Stimulated activated CD4-positive, alpha-beta T cell treated with anti-CD3 and anti-CD28 coated beads, Interleukin-15, amount 100 ng/mL, for 1 hour (primary cell): ENCODE measurements at places on chromosomes 3 and 15.

DNA sequence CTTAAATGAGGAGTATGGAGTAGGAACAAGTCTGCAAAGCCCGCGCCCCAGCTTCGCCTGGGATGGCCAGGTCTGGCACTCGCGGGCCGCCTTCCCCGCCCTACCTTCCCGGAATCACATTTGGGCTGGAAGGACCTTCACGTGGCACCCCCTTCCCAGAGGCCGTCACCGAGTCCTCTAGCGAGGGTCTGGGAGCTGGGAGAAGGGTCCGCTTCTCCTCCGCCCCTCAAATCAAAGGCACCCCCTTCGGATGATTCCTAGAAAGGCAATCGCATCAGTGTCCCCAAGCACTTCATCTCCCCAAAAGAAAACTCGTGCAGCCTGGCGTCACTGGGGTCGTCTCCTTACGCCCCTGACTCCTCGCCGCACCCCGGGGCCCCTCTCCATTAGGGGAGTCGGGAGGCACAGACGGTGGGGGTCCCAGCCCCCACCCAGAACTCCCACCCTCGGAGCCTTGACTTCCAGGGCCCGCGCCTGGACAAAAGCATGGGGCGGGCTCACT lies 380 bp downstream of the MYLK start:
- no peak for DNase-seq

DNA sequence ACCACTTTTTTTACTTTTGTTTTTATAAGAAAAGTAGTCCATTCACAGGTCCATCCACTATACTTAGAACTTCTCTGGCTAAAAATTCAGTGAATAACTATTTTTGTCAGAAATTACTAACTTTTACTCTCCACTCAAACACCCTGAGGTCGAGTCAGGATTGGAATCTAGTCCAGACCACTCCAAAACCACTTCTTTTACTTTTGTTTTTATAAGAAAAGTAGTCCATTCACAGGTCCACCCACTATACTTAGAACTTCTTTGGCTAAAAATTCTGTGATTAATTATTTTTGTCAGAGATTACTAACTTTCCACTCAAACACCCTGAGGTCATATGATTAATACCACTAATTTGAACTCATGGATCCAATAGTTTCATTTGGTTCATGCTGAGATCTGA lies 239.4 kb downstream of the RORA start:
- no peak for DNase-seq

- no peak for DNase-seq
Measured at GRCh38 chr3:194296454-194297263, 54.5 kb downstream of the CPN2 start.

DNA sequence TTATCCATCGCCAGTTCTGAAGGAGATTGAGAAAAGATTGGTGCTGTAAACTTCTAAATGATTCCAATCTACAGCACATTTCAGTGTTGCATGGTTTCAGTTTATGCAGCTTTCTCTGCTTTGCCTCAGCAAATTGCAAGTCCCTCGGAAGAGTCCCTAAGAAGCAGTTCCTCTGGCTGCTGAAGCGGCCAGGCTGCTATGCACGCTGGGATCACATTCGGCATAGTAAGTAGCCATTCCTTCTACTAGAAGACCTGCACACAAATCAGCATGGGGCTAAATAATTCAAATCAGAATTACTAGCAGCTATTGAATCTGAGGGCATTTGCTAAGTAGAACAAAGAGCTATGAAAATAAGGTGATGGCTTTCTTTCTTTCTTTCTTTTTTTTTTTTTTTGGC lies 769.5 kb downstream of the AGBL1 start:
- no peak for DNase-seq

- DNase-seq = no peak
Measured at GRCh38 chr3:65672871-65673815, 365.6 kb downstream of the MAGI1 start.

DNA sequence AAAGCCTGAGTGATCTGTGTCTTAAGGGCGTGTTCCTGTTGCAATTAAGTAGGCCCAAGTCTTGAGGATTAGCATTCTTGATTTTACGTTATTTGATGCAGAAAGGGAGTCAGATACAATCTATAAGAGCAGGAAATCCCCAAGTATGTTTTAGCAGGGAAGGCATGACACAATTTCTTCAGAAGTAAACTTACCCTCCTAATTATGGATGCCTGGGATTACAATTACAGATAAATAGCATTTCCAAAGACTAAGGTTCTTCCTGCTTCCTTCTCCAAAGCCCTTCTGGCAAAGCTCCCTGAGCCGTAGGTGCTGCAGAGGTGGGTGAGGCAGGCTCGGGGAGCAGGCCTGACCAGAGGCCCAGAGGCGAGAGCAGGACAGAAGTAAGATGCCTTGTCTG lies 34.9 kb upstream of the ST6GAL1 start:
- DNase-seq = no peak

DNA sequence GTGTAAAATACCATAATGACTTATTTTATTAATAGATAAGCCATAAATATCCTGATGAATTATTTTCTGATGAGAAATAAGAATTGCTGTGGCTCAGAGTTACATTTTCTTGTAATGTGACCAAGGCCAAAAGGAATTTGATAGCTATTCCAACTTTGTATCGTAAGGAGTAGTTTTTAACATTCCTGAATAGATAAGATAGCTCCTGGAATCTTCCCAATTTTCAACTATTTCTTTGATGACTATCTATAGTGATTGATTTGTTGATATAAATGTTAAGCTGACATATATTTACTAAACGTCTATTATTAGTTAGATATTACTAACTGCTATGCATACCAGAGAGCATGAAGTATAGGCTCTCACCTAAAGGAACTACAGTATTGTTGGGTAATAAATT lies 49.1 kb upstream of the SATB1 start:
- DNase-seq = no peak

- DNase-seq = no peak
Measured at GRCh38 chr3:31331278-31331677, 201.4 kb upstream of the STT3B start.

DNA sequence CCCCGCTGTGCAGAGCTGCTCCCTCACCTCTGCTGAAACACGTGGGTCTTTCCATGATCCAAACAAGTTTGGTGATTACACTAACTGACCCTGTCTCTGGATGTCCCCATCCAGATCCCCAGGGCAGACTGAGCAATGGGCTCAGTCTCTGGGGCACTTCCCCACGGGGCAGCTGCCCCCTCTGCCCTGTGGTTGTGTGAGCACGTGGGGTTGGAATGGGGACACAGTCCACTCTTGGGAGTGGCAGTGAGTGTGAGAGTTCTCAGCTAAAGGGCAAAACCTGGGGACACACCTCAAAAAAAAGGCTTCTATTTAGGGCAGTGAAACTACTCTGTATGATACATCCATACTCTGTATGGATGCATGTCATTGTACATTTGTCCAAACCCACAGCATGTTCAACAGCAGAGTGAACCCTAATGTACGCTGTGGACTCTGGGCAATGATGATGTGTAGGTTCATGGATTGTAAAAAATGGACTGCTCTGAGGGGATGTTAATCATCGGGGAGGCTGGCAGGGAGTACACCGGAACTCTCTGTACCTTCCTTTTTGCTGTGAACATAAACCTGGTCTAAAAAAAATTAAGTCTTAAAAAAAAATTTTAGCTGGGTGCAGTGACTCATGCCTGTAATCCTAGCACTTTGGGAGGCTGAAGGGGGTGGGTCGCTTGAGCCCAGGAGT lies 49.9 kb upstream of the BLM start:
- no peak for DNase-seq

GRCh38 chr3:11603628-11604027 lies 40.1 kb downstream of the VGLL4 start:
- no peak for DNase-seq

DNA sequence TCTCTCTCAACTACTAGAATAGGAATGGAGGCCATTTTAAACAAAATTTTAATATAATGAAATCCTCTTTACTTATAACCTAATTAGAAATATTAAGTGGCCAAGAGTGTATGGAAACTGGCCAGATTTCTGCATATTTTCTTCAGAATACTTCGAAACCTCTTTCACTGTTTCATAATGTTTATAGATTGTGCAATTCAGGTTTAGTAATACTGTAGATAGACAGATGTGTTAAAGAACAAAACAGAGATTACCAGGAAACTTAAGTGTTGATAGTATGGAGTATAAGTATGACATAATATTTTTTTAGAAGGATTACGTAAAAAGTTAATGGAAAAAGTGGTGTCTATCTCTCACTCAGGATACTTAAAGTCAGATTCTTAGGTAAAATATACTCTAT lies 4.7 kb downstream of the ABHD5 start:
- no peak for DNase-seq

DNA sequence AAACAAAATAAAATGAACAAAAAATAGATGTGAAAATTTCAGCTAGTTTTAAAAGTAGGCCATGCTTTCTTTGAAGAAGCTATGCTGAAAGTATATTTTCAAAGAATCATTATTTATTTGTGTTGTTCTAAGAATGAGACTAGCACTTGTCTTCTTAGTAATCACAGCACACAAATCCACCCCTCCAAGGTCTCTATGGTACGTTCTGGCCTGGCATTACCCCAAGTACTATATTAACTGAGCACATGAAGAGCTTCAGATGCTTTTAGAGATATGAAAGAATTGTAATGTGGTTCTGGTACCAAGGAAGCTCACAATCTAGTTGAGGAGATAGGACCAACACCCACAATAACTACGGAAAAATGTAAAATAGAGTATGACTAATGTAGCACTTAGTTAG lies 416.5 kb downstream of the PLCL2 start:
- DNase-seq = no peak

DNA sequence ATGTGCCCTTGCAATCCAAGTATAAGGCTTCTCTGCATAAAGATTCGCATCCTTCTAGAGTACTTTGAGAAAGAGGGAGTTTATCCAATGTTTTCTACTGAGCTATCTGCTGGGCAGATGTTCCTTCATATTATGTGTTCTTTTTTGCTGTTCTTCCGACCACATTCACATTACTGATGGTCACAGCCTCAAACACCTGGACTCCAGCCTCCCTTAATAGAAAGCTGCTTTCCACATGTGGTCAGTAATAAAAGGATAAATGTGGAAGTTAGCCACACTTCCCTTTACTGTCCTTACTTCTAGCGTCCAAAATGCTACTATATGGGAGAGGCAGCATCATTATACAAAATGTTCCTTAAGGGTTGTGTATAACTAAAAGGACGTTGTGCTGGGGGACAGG lies 116.9 kb downstream of the CD47 start:
- DNase-seq = no peak

- no peak for DNase-seq
Measured at GRCh38 chr3:22007368-22007767, 256.4 kb upstream of the ZNF385D start.

- DNase-seq = no peak
Measured at GRCh38 chr15:32774022-32774421, 56.2 kb downstream of the GREM1 start.

- DNase-seq = no peak
Measured at GRCh38 chr3:100075196-100075595, 39.1 kb downstream of the FILIP1L start.

- DNase-seq = no peak
Measured at GRCh38 chr15:46304321-46304720, 669.5 kb downstream of the SQOR start.

DNA sequence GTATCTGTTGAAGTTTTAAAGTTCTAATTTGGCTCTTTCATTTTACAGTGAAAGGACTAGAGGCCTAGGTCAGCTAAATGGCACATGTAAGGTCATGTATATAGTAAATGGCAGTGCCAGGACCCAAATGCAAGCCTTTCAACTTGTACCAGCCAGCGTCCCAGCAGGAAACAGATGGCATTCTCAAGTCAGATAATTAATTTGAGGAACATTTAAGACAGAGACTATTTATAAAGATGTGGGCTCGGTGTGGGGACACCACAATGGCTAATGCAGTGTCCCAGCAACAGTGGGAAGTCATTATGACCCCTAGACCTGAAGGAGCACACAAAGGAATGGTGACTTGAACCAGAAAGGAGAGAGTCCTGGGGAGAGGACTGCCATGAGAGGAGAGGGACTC lies 6.1 kb downstream of the MINDY4B start:
- no peak for DNase-seq

GRCh38 chr3:11638495-11639358 lies 5.0 kb downstream of the VGLL4 start:
- no peak for DNase-seq

DNA sequence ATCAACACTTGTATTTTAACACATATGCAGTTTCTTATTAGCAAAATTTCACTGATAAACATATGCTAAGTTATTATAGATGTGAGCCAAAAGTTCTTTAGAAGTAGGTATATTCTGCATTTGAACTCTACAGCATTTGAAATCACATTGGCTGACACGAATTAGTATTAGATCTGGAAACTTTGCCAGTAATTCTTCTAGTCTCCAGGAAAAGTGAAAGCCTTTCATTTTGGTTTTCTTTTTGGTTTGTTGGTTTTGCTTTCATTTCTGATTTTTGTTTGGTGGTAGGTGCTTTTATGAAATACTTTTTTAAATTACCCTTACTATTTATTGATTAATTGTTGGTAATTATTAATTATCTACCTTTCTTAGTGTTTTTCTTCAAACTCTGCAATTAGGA lies 72.9 kb downstream of the RBMS3 start:
- DNase-seq = no peak

- DNase-seq = peak; percentile 55
Measured at GRCh38 chr15:24956111-24956838, 1.5 kb downstream of the SNRPN start.

DNA sequence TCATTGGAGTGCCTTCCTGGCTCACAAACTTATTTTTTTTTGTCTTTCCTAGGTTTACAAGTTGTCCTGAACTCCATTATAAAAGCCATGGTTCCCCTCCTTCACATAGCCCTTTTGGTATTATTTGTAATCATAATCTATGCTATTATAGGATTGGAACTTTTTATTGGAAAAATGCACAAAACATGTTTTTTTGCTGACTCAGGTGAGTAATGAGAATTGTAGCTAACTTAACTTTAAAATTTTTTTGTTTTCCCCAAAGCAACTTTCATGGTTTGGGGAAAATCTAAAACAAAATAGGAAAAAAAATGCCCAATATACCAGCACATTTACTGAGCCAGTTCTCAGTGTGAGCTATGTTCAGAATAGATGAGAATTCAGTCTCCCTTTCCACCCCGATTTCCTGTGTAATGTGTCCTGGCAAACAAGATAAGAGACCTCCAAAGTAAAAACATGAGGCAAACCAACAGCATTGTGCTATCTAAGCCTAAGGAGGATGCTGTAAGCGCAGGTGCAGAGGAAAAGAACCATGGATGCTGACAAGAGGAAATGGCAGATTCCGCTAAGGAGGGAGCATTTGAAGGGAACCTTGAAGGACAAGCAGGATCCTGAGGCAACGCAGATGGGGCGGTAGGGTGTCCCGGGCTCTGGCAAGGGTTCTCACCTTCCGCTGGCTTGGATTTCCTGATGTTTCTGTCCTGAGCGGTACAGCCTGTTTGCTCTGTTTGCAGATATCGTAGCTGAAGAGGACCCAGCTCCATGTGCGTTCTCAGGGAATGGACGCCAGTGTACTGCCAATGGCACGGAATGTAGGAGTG lies 171.4 kb downstream of the CACNA1D start:
- no peak for DNase-seq
